ENCODE measurements at places on chromosomes 7 and 10.

GRCh38 chr7:98266840-98267239 is 14.6 kb upstream of the BRI3 start:
- DNase-seq, result no peak

DNA sequence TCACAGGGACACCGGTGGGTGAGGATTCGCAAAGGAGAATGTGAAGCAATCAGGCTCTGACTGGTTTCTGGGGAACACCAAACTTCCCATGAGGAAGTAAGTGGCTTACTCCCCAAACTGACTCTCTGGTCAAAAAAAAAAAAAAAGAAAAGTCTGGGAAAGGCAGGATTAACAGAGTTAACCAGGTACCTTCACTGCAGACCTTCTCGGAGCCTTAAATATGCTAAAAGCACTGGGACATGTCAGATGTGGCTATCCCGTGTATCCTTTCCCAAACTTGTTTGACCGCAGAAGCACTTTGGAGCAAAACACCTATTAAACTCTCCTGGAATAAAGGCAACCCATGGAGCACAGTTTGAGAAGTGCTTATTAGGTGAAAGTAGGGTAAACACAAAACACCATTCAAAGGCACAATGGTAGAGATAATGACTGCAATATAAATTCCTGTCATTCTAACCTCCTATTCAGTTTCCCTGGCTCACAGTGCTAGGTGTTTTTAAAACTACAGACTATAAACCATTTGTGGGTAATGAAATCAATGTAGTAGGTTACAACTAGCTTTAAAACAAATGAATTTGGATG is 44.1 kb upstream of the MXI1 start:
- no peak for DNase-seq

DNA sequence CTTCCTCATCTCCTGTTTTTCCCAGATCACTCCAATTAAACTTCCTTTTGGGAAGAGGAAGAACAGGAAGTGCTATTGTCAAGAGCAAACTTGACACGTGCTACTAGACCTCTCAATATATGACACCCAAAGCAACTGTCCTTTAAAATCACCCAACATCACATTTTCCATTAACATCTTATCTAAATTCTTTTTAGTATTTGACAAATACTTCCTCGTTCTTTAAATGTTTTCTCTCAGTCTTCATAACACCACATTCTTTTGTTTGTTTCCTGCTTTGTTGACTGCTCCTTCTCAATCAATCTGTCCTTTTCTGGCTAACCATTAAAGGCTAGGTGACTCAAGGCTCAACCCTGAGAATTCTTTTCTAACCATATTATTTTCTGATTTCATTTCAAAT is 7.1 kb upstream of the TFPI2 start:
- DNase-seq, result no peak

DNA sequence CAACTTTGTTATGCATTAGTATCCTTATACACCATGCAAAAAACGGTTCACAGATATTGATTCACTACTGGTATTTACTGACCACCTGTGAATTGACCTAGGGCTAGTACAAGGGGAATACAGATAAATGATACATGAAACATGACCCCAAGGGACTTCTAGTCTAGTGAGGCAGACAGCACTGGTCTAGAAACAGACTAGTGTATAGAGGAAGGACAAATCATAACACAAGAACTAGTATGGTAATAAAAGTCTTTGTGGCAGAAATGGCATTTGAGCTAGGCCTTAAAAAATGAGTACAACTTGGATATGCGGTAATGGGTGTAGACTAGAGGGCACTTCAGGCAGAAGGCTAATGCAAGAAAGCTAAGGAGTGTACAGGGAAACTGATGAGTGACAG is 86.6 kb downstream of the SLC25A13 start:
- no peak for DNase-seq

DNA sequence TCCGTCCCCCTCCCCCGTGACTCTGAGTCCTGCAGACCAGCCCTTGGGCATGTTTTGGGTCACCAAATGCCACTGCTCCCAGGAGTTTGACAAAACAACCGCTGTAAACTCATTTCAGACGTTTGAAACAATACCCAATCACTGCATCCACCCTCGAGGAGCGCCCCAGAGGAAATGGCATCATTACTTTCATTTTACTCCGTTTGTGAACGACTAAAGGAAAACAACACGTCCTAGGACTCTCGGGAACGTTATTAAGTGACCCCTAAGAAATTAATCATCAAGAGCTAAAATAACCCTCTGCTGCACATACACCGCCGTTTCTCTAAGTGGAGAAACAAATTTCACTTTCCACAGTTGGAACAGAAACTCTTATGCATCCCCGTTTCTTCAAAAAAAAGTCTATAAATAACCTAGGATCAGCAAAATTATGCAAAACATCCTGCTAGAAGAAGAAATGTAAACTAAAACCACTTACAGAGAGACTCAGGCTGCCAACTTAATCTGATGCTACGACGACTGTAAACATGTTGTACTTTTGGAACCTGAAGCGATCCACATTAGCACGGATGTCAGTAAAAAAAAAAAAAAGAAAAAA is 109.9 kb upstream of the EFCAB10 start:
- no peak for DNase-seq

GRCh38 chr7:99076615-99077014 is 67.3 kb downstream of the SMURF1 start:
- DNase-seq, result no peak

DNA sequence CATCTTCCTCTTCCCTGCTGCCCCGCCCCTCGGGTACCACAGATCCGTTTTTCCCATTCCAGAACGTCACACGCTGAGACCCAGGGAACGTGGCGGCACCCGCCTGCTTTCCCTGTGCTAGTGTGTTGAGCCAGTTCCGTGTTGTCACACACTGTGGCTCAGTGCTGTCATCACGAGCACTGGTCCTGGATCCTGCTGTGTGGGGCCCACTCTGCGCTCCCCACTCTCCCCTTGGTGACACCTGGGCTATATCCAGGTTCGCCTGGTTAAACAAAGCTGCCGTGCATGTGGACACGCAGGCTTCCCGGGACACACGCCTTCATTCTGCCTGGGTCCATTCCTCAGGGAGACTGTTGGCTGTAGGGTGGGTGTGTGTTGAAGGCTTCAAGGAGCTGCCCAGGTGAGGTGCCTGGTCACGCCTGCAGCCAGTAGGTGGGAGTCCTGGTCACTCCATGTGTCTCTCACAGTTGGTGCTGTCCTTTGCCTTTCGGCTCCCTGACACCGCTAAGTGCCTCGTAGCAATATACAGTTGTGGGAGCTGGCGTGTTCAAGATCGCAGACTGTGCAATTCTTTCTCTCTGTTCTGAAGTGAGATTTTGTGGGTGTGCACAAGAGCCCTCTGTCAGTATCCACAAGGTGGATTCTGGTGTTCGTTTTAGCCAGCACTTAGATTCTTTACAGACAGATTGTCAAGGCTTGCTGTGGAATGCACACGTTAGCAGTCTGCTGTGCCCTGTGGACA is 88.6 kb downstream of the INPP5A start:
- DNase-seq, result no peak

GRCh38 chr10:76126607-76127527 is 695.4 kb downstream of the LRMDA start:
- DNase-seq, result no peak

DNA sequence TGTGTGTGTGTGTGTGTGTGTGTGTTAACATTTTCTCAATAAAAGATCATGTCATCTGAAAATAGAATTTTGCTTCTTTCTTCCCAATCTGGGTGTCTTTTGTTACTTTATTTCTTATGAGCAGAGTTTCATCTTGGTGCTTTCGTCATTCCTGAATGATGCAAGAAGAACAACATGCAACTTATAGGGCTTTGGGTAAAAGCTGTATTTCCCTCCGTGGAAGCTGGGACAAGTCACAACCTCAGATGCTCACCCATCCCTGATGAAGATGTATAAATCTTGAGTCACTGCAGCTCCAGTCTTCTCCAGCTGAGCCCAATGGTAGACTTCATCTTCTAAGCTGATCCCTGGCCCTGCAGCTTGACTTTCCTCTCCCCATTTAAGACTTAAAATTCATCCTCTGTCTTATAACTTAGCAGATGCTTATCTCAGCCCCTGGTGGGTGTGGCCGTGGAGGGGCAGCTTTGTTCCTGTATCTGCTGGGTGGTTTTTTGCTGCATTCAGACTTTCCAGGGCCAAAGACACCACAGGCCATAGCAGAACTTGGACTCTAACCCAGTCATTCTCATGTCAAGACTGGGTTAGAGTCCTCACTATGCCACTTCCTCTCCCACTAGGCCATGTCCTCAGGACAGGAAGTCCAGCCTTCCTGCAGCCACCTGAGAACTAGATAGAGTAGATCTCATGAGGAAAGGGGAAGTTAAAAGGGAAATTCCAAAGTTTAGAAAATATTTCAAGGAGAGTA is 356.4 kb downstream of the TNS3 start:
- no peak for DNase-seq

- DNase-seq, result no peak
Observed at GRCh38 chr7:2941216-2941859, 97.2 kb upstream of the GNA12 start.

- no peak for DNase-seq
Observed at GRCh38 chr10:9060314-9060713, 1005.8 kb downstream of the GATA3 start.

- DNase-seq, result no peak
Observed at GRCh38 chr10:109912335-109913281, 10.7 kb downstream of the XPNPEP1 start.

DNA sequence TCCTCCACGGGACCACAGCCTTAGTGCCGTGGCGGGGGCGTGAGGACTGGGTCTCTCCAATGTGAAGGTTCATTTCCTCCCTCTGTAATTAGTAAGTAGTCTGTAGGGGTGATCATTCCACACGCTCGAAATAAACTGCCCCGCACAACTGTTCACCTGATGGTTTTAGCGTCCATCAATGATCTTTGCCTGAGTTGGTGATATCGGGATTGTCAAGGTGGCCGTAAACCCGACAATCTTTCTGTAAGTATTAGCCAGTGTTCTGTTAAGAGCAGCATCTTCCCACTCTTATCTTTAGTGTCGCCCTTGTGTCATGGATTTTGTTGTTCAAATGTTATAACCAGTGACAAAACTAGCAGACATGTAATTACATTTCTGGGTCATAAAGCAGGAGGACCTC is 17.7 kb downstream of the AGAP3 start:
- no peak for DNase-seq

GRCh38 chr7:157507987-157508386 is 171.2 kb downstream of the DNAJB6 start:
- DNase-seq, result no peak

- no peak for DNase-seq
Observed at GRCh38 chr10:11439523-11440053, 171.9 kb downstream of the USP6NL start.

Measured in NCI-H187 (cell line).